Globus pallidus (tissue), 1 donor: ENCODE measurements at places on chromosomes 4 and X.

GRCh38 chrX:69503782-69504625 is at the start of gene NALF2:
Gene NALF2 (plus strand): TSS chrX:69504326. CDS start chrX:69505283, 957 bp downstream.
- peak; percentile 38 for DNase-seq

GRCh38 chrX:150680974-150681373 is 12.2 kb upstream of the MTMR1 start:
- no peak for DNase-seq

GRCh38 chrX:11678158-11678557 is 12.4 kb upstream of the ARHGAP6 start:
- no peak for DNase-seq

- DNase-seq, result peak; percentile 32
Observed at GRCh38 chrX:24371391-24371972, 11.0 kb downstream of the SUPT20HL1 start.

DNA sequence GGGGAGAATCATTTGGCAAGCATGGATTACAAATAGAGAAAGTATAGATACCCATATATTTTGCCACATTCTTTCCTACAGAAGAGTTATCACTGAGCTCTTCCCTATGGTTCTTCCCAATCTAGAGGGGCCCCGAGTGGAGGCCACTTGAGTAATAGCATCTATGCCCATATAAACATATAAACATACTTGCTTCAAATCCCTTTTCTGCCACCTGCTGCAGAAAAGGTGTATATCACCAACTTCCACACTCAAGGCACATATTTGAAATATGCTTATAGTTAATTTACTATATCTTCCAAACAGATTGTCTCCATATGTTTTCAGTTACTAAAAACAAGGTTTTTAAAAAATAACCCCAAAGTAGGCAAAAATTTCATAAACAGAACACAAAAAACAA is 642.8 kb upstream of the DIPK2B start:
- no peak for DNase-seq

DNA sequence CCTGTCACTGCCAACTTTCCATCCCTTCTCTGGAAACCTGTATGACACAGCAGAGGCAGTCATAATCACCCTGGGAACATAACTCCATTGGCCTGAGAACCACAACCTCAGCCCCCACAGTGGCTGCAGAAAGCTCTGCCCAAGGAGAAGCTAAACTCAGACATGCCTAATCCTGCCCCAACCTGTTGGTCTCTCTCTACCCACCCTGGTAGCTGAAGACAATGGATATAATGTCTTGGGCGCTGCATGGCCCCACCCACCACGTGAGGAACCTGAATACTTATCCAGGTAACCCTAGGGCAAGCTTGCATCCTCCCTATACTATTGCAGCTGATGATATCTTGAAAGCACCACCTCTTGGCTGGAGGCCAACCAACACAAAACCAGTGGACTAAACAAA is 225.2 kb downstream of the TEX13C start:
- no peak for DNase-seq

- DNase-seq, result no peak
Observed at GRCh38 chrX:1394731-1395501, 3.0 kb upstream of the SLC25A6 start.

GRCh38 chrX:23879380-23880090 is 28.2 kb downstream of the APOO start:
- DNase-seq, result no peak

DNA sequence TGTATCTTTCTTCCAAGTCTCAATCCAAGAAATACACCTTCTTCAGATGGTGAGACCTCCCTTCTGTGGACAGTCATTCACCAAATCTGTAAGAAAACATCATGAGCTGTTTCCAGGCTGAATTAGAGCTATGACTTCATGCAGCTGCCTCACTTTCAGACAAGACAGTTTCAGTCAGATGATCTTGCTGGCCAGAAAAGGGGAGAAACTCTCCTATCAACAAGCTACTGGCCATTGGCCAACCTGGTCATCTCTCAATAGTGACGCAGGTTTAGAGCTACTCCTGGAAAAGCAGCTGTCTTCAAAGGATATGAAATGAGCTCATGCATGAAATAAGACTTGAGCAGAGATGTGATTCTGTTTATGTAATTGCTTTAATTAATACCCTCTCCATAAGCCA is 69.6 kb upstream of the NDP start:
- no peak for DNase-seq

GRCh38 chr4:7660176-7661039 is 225.7 kb upstream of the PSAPL1 start:
- DNase-seq, result no peak

DNA sequence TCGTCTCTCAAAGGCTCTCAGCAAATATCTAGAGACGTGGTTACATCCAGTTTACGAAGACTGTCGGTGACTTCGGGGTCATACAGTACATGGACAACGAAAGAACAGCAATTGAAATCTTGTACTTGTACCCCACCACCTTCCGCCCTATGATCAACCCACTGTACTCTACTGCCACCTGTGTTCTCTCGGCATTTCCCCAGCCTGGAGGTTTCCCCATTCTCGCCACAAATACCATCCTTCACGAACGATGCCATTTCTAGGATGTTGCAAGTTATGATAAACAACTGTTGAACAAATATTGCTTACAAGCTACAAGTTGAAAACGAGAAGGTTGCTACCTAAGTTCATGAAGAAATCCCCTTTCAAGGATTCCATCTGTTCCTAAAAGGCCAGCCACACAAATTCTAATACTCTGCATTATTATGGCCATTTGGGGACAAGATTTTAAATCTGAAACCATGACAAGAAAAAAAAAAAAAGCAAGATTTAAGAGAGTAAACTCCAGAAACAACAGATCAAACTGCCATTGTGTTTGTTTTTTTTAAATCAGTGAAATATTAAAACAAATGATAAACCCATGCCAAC is 1.6 kb downstream of the APBB2 start:
- peak; percentile 80 for DNase-seq
